ENCODE measurements at places on chromosomes 6 and 20. TPM values are rescaled to one million over a fixed set of nuclear protein-coding genes. Genes with fewer than 3 reads are reported as not detected.

Gene B3GAT2
- not detected for total RNA-seq

Gene NXT1
- 28.8 TPM for total RNA-seq

Gene EYA4
- total RNA-seq = 0.40 TPM

DNA sequence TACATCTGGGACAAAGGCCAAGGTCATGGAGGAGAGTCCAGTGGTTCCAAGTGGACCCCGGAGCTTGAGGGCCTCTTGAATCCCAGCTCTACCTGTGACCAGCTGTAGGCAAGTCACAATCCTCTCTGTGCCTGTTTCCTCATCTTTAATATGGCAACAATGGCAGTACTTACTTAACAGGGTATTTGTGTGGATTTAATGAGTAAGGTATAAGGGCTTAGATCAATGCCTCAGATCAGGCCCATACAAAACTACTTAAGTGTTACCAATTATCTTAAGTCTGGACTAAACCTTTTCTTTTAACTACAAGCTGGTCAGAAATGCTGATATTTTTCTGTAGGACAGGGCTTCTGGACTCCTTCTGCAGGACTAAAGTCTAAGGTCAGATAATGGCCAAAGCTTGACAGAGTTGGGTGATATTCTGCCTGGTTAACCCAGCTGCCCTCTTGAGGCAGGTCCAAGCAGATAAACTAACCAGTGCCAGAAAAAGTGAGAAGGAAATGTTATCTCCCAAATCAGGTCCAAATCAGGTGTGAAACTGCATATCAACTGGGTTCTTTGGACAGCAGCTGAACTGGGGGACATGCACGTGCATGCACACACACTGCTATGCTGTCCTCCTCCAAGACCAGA is 2.2 kb downstream of the SULF2 start:
- no peak for DNase-seq

DNA sequence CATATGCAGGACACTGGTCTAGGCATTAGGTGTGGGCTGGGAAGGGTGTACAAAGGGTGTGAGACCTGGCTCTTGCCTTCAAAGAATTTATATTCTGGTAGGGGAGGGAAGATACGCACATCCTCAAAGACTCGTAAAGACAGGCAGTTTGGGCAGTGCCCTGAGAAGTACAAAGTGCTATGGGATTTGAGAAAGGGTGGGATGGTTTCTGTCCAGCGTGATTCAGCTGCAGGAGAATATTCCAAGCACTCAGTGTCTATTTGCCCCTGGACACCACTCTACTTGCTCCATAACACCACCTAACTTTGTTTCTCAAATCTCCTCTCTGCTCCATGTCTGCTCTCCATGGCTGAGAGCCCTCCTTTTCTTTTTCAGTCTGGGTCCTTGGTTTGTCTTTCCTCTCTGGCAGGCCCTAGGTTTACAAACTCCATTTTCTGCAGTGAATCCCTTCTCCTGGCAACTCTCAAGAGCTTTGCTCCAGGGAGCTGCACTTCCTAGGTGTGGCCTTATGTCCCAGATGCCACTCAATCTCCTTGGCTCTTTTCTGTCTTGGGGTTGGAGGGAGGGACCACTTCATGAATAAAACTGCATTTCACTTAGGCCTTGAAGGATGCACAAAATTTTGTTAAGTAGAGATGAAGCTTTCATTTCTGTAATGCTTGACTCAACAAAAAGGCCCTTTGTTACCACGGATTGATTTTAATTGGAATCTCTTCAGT is 310.4 kb downstream of the CLIC5 start:
- no peak for DNase-seq

DNA sequence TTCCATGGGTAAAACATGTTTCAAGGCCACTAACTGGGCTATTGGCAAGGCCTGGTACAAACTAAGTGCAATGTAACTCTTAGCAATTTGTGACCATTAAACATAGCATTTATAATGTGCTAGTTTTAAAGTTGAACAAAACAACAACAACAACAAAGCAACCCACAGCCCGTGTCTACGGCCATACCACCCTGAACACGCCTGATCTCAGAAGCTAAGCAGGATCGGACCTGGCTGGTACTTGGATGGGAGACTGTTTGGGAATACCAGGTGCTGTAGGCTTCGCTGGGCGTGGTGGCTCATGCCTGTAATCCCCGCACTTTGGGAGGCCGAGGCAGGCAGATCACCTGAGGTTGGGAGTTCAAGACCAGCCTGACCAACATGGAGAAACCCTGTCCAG is 61.0 kb downstream of the SGK1 start:
- DNase-seq = no peak

Data from activated B cell treated with CpG ODN at 0.5 μM for 24 hours (primary cell).